Activated CD8-positive, alpha-beta T cell treated with anti-CD3 and anti-CD28 coated beads, Interleukin-2, amount 10 ng/mL, durations not matched to agents 7 days and 5 days (primary cell): ENCODE measurements at places on chromosomes 7 and 10. TPM values are rescaled to one million over a fixed set of nuclear protein-coding genes. Genes with fewer than 3 reads are reported as not detected.

GRCh38 chr10:64014281-64014680 lies 493.1 kb downstream of the REEP3 start:
- H3K4me3 ChIP-seq = no peak overlapping the region
- DNase-seq = no peak
- H3K27me3 ChIP-seq = no peaks in the 10 kb centered on the region
- H3K27ac ChIP-seq = no peak overlapping the region
- no peaks in the 10 kb centered on the region for H3K4me1 ChIP-seq
- no peaks in the 10 kb centered on the region for H3K36me3 ChIP-seq

DNA sequence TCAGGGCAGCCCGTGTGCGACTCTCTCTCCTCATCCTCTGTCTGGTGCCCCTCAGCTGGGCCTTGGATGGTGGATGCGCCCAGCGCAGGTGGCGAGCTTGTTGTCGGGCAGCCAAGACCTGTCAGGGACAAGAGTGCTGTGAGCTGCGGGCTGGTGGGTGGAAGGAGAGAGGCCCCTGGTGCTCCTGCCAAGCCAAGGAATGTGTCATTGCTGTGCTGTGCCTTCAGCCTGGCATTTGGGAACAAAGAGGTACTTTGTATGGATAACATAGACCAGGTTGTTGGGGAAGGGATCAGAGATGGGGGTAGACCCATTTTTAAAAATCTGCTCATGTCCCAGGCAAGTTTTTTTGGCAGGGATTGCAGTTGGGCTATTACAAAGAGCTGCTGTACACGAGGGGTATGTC lies 120.9 kb downstream of the PKD1L1 start:
- peaks cover 7% of the 10 kb centered on the region for H3K27me3 ChIP-seq
- H3K4me3 ChIP-seq = no peak overlapping the region
- no peaks in the 10 kb centered on the region for H3K36me3 ChIP-seq
- DNase-seq = no peak
- no peak overlapping the region for H3K27ac ChIP-seq

DNA sequence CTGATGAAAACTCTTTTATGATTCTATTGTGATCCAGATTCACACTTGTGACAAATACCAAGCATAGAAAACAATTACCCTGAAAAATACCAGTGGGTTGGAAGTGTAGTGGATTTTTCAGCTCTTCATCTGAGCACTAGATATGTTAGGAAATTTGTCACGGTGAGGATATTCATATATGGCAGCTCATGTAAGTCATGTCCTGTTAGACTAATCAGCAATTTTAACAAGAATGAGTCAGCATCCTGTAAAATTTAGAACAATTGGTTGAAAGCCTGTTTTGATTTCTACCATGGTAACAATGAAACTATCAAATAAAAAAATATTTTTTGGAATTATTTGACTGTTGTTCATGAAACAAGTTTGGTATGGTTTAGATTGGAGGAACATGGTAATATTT lies 334.3 kb downstream of the CACNA2D1 start:
- no peaks in the 10 kb centered on the region for H3K27me3 ChIP-seq
- no peaks in the 10 kb centered on the region for H3K36me3 ChIP-seq
- no peak overlapping the region for H3K27ac ChIP-seq
- no peak for DNase-seq
- H3K4me3 ChIP-seq = no peak overlapping the region
- H3K4me1 ChIP-seq = no peaks in the 10 kb centered on the region

GRCh38 chr7:40232242-40232893 lies 97.6 kb downstream of the SUGCT start:
- no peak overlapping the region for H3K4me3 ChIP-seq
- no peaks in the 10 kb centered on the region for H3K27me3 ChIP-seq
- no peaks in the 10 kb centered on the region for H3K36me3 ChIP-seq
- H3K4me1 ChIP-seq = peaks cover 6% of the 10 kb centered on the region
- H3K27ac ChIP-seq = no peak overlapping the region

- no peak for DNase-seq
- no peaks in the 10 kb centered on the region for H3K4me1 ChIP-seq
- no peak overlapping the region for H3K27ac ChIP-seq
- H3K27me3 ChIP-seq = peaks cover 10% of the 10 kb centered on the region
Measured at GRCh38 chr7:91892099-91892705, 11.7 kb upstream of the MTERF1 start.

DNA sequence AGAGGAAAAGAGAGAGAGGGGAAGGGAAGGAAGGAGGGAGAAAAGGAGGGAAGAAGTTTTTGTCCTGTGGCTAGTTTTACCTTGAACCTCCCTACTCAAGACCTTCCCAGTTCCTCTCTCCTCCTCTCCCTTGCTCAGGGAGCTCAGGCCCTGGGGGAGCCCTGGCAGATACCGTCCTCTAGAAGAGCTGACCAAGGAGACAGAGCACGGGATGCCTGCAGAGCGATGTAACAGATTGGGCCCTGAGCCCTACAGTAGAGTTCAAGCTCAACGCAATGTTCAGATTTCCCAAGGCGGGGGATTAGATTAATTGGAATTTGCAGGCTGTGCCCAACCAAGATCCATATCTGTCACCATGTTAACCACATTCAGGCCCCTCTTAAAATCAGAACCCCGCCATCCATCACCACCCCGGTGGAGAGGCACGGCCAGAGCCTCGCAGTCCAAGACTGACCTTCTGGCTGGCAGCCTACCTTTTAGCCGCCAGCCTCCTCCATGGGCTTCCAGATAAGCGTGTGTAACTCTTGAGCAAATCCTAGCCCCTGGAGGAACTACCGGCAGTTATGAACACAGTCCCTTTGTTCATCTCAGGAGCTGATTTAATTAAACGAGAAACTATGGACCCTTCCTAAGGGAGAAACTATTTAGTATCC lies 70.6 kb downstream of the KCNMA1 start:
- H3K27me3 ChIP-seq = peaks cover 32% of the 10 kb centered on the region
- no peaks in the 10 kb centered on the region for H3K36me3 ChIP-seq
- no peak for DNase-seq

GRCh38 chr7:24378871-24379616 lies 95.1 kb downstream of the NPY start:
- H3K4me3 ChIP-seq = no peak overlapping the region
- peaks cover 3% of the 10 kb centered on the region for H3K27me3 ChIP-seq
- no peak for DNase-seq
- H3K4me1 ChIP-seq = no peaks in the 10 kb centered on the region

GRCh38 chr10:100364735-100365391 lies 17.8 kb downstream of the SCD start:
- no peak overlapping the region for H3K27ac ChIP-seq
- peaks cover 40% of the 10 kb centered on the region for H3K4me1 ChIP-seq
- H3K27me3 ChIP-seq = no peaks in the 10 kb centered on the region
- peaks cover 55% of the 10 kb centered on the region for H3K36me3 ChIP-seq
- no peak overlapping the region for H3K4me3 ChIP-seq

DNA sequence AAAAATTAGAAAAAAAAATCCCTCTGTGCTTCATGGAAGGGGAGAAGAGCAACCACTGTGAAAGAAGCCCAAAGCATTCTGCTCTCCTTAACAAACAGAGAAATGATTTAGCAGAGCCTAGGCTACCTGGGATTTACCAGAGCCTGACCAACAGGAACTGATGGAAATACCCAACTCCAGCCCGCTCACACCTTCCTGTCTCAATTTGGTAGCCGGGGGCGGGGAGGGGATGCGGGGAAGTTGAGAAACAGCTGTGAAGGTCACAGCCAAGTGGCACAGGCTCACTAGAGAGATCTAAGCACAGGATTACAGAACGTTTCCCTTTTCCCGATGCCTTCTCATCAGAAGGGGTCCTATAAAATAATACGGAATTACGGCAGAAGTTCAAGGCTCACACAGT lies 17.6 kb downstream of the RSU1 start:
- peaks cover 17% of the 10 kb centered on the region for H3K36me3 ChIP-seq
- no peaks in the 10 kb centered on the region for H3K27me3 ChIP-seq
- no peak for DNase-seq
- no peak overlapping the region for H3K4me3 ChIP-seq
- H3K4me1 ChIP-seq = peaks cover 7% of the 10 kb centered on the region
- no peak overlapping the region for H3K27ac ChIP-seq

DNA sequence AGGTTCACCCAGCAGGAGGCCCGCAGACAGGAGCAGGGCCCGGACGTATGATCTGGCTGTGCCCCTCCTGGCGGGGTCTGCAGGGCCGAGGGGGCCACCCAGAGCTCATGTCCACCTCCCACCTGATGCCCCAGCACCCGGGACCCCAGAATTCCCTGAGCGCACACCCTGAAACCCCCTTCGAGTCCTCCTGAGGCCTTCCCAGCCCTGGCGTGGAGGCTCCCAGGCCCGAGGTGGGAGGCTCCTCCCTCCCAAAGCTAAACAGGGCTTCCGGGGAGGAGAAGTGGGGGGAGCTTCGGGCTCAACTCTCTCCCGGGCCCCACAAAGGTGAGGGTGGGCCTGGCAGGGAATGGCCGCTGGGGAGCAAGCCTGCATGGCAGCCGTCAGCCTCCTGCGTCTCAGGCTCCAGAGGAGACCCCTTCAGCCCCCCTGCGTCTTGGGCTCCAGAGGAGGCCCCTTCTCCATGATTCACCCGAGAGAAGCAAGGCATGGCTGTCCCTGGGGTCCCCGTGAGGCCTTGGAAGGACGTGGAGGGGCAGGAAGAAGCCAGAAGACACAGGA lies 30.2 kb downstream of the MICALL2 start:
- H3K4me1 ChIP-seq = peaks cover 4% of the 10 kb centered on the region
- no peaks in the 10 kb centered on the region for H3K36me3 ChIP-seq
- no peak overlapping the region for H3K4me3 ChIP-seq
- DNase-seq = no peak
- H3K27ac ChIP-seq = no peak overlapping the region

DNA sequence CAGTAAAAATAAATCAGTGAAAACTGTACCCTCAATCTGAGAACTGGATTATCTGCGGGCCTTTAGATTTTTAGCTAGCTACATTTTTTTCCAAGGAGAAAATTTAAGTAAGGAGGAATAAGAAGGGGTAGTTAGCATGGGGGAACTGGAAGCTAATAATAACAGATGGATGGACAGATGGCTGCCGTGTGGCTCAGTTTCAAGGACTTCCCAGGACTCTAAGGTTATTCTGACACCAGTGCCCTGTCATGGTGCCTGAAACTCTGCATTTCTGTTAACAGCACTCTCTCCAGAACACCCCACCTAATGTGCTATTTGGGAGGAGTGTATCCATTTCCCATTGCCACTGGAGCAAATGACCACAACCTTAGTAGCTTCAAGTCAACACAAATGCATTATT lies 75.7 kb upstream of the PDE1C start:
- H3K36me3 ChIP-seq = no peaks in the 10 kb centered on the region
- no peak overlapping the region for H3K27ac ChIP-seq

GRCh38 chr7:13822678-13823077 lies 166.8 kb downstream of the ETV1 start:
- H3K4me1 ChIP-seq = no peaks in the 10 kb centered on the region
- no peak for DNase-seq
- no peak overlapping the region for H3K27ac ChIP-seq
- H3K27me3 ChIP-seq = no peaks in the 10 kb centered on the region
- no peak overlapping the region for H3K4me3 ChIP-seq

- peaks cover 13% of the 10 kb centered on the region for H3K4me1 ChIP-seq
- DNase-seq = no peak
- H3K27me3 ChIP-seq = no peaks in the 10 kb centered on the region
Measured at GRCh38 chr10:11326241-11326640, 285.2 kb downstream of the USP6NL start.

DNA sequence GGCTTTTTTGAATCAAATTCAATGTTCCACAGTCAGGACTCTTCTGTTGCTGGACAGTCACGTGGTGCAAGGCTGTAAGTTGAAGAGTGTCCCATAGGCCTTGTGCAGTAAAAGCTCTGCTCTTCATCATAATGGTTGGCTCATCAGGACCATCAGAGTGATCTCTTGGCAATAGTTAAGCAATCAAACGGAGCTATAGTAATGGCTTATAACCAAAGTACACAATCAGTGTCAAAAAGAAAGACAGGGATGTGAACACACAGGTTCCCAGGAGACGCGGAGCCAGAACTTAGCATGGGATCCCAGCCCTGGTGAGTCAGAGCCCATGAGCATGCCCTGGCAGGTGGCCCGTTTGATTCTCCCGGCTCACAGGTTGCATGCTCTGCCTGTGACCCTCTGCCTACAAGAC lies 10.8 kb upstream of the GPNMB start:
- no peak overlapping the region for H3K27ac ChIP-seq
- H3K36me3 ChIP-seq = no peaks in the 10 kb centered on the region
- H3K4me1 ChIP-seq = no peaks in the 10 kb centered on the region
- H3K27me3 ChIP-seq = peaks cover 2% of the 10 kb centered on the region

DNA sequence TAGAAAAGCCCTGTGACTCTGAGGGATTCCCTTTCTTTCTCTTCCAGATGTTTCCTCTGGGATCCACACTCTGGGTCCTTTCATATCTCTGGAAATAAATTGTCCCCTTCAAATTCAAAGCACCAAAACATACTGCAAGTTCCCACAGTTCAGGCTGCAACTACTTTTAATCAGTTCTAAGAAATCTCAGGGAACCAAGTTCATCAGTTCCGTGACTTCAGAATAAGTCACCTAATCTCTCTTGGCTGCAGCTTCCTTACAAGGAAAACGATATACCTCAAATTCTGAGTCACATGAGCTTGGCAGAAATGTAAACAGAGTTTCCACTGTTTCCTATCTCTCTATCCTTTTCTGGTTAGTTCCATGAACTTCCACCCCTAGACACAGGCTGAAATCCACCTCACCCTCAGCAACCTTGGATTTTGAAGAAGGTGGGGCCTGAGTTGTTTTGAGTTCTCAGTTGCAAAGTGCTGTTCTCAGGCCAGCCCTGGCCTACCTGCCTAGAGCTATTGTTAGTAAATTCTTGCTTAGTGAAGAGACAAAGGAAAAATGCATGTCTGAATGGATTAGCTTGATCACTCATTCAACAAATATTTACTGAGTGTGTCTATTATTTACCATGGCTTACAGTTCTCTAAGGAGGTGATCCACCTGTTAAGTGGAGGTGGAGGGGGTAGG lies 59.3 kb upstream of the IL6 start:
- H3K27ac ChIP-seq = no peak overlapping the region
- no peak for DNase-seq
- H3K36me3 ChIP-seq = peaks cover 9% of the 10 kb centered on the region
- H3K27me3 ChIP-seq = peaks cover 9% of the 10 kb centered on the region
- H3K4me1 ChIP-seq = peaks cover 53% of the 10 kb centered on the region

TPST1 gene
- 1.6 TPM for total RNA-seq

LIPJ gene
- not detected for total RNA-seq

HABP2 gene
- not detected for total RNA-seq

ATRNL1 gene
- not detected for total RNA-seq

SLC26A3 gene
- not detected for total RNA-seq

MRPS17 gene
- total RNA-seq = 14.0 TPM

LRRTM3 gene
- not detected for total RNA-seq

CCDC3 gene
- not detected for total RNA-seq
